ENCODE measurements at places on chromosomes 6 and 20.
A peak's percentile ranks its signal among the peaks of the same experiment; 100 is the strongest.

- H3K36me3 ChIP-seq: peaks cover 32% of the 10 kb centered on the region
- no peak for DNase-seq
- H3K27ac ChIP-seq: peak overlapping the region; percentile 55
- peaks cover 9% of the 10 kb centered on the region for H3K4me1 ChIP-seq
- no peaks in the 10 kb centered on the region for H3K27me3 ChIP-seq
Observed at GRCh38 chr6:158361961-158362669, 49.9 kb downstream of the TULP4 start.

DNA sequence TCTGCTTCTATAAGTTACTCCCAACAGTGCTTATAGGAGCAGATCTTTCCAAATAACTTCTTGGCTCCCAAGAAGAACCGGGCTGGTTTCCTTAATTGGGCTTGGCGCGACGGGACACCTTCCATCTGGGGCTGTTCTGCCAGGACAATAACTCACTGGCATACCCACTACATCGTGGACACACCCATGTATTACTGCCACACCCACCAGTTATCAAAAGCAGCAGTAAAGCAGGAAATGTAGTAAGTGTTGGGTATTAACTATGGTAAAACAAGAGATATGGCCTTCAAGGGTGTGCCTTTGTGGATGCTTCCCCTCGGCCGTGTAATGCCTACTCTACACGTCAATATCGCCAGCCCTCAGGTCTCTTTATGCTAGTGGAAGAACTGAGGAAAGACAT is 24.7 kb downstream of the CNKSR3 start:
- H3K27ac ChIP-seq: no peak overlapping the region
- peaks cover 17% of the 10 kb centered on the region for H3K36me3 ChIP-seq
- DNase-seq: no peak

GRCh38 chr6:95601133-95601532 is 23.8 kb downstream of the MANEA start:
- H3K4me1 ChIP-seq: no peaks in the 10 kb centered on the region
- H3K36me3 ChIP-seq: peaks cover 6% of the 10 kb centered on the region
- no peak overlapping the region for H3K27ac ChIP-seq
- H3K27me3 ChIP-seq: no peaks in the 10 kb centered on the region
- no peak overlapping the region for H3K4me3 ChIP-seq

DNA sequence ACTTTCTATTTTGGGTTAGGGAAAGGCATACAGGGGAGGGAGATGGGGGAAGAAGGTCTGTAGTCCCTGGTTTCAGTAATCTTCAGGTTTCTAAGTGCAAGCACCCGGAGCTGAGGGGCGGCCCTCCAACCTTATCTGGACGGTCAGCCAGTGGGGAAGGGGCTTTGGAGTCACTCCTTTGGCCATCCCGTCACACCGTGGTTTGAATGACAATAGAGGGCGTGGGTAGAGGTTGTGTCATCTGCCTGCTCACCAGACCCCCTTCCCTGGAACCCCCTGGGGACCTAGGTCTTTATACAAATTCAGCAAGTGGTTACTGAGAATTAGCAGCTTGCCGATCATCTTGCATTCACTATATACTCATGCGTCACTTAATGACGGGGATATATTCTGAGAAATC is 29.1 kb downstream of the STK35 start:
- no peak for DNase-seq
- no peak overlapping the region for H3K4me3 ChIP-seq
- peaks cover 8% of the 10 kb centered on the region for H3K36me3 ChIP-seq
- H3K27me3 ChIP-seq: peaks cover 3% of the 10 kb centered on the region
- H3K27ac ChIP-seq: no peak overlapping the region
- peaks cover 78% of the 10 kb centered on the region for H3K4me1 ChIP-seq

GRCh38 chr6:159170999-159171712 is 2.0 kb downstream of the FNDC1 start:
- DNase-seq: no peak
- peaks cover 93% of the 10 kb centered on the region for H3K27me3 ChIP-seq
- no peak overlapping the region for H3K27ac ChIP-seq
- peak overlapping the region; percentile 81 for H3K4me3 ChIP-seq
